ENCODE measurements at places on chromosomes 12 and 14.

DNA sequence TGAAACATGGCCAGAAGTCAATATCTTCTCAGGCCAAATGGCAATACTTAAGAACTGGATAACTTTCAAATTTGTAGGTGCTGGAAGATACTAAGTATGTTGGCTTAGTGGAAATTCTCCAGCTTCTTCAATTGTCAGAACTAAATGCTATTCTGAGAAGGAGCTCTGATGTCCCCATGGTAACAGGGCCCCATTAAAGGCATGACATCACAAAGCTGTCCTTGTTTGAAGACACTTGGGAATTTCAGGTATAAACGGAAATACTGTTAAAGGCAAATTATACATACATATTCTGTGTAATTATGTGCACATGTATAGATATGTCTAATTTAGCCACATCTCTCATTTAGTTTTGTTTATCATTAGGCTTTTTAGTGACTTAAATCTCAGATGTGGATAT, 210.0 kb upstream of the SEL1L start:
- DNase-seq, result no peak

- DNase-seq, result no peak
These were observed 73.3 kb downstream of the EID3 start for GRCh38 chr12:104376650-104377513.

DNA sequence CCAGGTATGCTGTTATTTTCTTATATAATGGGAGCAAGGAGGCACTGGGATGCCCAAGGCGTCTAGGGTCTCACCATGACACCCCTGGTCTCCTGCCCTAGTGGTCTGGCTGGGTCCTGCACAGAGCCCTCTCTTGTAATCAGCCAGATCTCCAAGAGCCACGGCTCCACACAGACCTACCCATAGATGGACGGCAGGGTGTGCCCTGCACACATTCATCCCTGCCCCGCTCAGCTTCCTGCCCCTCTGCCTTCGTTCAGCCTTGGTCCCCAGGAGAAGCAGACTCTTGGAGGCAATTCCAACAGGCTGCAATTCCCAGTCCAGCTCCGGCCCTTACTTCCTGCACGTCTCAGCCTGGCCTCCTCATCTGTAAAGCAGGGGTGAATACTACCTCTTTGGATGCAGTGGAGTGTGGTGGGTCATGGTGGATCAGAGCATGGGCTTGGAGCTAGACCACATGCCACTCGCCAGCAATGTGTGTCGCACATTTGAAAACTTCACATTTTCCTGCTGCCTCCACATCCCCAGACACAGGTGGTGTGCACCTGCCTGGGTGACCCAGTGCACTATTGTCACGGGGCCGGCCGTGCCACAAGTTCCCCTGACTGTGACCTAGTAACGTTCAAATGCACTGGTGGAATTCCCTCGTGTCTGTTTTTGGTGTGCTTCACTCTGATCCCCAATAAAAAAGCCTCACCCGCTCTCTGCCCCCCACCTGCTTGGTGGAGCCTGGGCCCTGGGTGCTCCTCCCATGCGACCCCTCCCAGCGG, 171.1 kb upstream of the PRMT8 start:
- DNase-seq, result no peak

GRCh38 chr12:116009805-116010204, 267.7 kb downstream of the MED13L start:
- DNase-seq, result no peak

- no peak for DNase-seq
These were observed 11.4 kb downstream of the CLECL1 start for GRCh38 chr12:9721394-9722092.

DNA sequence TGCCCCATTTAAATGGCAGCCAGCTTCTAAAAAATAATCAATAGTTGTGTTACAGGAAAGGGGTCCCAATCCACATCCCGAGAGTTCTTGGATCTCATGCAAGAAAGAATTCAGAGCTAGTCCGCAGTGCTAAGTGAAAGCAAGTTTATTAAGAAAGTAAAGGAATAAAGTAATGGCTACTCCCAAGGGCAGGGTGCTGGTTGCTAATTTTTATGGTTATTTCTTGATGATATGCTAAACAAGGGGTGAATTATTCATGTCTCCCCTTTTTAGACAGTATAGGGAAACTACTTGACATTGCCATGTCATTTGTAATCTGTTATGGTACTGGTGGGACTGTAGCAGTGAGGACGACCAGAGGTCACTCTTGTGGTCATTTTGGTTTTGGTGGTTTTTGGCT, 591.3 kb downstream of the LRFN5 start:
- no peak for DNase-seq

DNA sequence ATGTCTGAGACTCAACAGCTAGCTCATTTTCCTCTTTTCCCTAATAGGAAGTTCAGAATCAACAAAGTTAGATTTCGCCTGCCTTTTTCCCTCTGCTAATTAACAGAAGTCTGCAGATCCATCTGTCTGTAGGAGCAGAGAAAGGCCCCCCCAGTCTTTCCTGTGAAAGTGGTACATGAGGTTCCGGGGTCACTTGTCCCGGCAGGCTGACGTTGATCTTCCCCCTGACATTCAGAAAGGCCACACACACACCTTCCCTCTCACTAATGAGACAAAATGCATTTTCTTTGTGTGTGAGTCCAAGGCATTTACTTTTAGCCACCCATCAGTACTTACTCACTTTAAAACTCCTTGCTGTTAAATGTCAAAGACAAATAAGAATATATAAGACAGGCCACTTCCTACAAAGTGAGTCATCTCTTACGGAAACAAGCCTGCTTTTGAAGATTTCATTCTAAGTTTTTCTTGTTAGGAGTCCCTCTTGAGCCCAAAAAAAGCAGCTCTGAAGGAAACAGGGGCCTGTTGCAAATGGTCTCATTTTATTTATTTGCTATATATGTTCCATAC, 138.7 kb downstream of the TTC7B start:
- DNase-seq, result no peak

DNA sequence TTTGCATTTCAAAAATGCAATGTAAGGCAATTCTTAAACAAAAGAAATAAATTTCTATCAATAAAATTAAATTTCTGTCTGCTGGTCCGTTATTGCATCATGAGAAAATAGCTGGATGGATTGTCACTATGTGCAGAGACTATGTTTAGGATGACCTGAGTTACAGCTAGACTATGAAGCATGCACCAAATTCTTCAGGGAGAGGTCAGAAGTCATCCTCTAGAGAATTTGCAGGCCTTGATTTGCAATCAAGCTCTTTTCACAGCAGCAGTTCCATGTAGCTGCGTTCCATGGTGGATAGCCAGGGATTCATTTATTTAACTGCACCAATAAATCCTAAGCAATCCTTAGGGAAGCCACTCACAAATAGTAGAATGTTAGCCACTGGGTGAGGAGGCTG, 253.7 kb downstream of the MSRB3 start:
- DNase-seq, result no peak

All from esophagus squamous epithelium (tissue), 5 donors.